ENCODE measurements at places on chromosomes 2 and 18. TPM values are rescaled to one million over a fixed set of nuclear protein-coding genes. Genes with fewer than 3 reads are reported as not detected.

GRCh38 chr2:128500138-128500800 lies 181.6 kb upstream of the HS6ST1 start:
- DNase-seq, result no peak

- no peak for DNase-seq
Measured at GRCh38 chr2:233006648-233007047, 6.4 kb downstream of the NGEF start.

- no peak for DNase-seq
Measured at GRCh38 chr2:234705108-234705507, 208.2 kb upstream of the ARL4C start.

DNA sequence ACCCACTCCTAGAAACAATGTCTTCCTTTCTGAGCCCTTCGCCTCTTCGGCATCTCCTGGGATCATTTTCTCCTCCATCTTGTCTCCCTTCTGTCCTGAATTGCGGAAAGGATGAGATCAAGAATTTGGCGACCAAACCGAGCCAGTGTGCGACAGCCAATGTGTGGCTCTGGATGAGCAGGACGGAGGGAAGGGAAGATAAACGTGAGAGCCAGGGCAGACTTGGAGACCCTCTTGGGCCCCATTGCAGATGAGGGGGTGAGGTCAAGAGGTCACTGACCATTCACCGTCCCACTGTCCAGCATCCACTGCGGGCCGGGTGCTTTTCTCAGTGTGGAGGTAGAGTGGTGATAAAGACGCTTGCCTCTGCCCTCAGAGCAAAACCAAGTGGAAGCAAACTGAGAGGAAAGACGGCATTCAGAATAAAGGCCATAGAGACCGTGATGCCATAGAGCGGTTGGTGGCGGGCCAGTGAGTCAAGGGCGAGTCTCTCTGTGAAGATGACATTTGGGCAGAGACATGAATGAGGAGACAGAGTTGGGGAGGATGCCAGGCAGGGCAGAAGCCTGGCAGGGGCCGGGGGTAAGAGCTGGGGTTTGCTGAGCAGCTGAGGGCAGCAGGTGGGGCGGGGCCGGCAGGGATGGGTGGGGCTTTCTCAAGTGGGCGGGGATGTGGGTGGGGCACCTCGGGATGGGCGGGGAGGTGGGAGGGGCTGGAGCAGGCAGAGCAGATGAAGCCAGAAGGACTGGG lies 55.6 kb downstream of the ACAA2 start:
- DNase-seq, result no peak

GRCh38 chr2:155190342-155190741 lies 491.8 kb downstream of the KCNJ3 start:
- no peak for DNase-seq

DNA sequence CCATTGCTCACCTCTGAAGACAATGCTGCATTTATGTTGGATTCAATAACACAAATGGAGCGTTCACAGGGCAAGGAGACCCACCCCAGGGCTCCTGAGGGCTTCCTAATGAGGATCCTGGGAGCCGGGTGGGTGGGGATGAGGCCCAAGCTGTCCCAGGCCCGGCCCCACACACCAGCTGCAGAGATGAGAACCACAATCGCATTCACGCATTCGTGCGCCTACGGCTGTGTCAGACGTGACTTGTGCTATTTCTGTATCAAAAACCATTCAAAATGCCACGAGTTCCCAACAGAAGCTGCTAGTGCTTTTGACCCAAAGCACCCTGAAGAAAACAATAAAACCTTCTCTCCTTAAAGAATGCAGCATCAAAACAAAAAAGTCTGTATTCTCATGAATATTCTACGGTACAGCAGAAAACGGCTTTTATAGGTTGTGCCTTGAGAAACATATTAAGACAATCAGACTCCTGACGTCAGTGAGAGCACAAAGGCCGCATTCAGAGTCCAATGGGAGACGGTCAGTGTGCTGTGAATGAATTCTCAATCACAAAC lies 205.4 kb downstream of the HDAC4 start:
- DNase-seq, result no peak

- no peak for DNase-seq
Measured at GRCh38 chr18:54260396-54261072, 8.8 kb upstream of the POLI start.

GRCh38 chr2:132936261-132936660 lies 266.3 kb upstream of the LYPD1 start:
- DNase-seq, result no peak

GRCh38 chr2:104452558-104452957 lies 401.4 kb upstream of the POU3F3 start:
- no peak for DNase-seq

- no peak for DNase-seq
Measured at GRCh38 chr2:101820519-101820918, 123.0 kb downstream of the MAP4K4 start.

- no peak for DNase-seq
Measured at GRCh38 chr18:55228191-55228590, 268.9 kb upstream of the CCDC68 start.

DNA sequence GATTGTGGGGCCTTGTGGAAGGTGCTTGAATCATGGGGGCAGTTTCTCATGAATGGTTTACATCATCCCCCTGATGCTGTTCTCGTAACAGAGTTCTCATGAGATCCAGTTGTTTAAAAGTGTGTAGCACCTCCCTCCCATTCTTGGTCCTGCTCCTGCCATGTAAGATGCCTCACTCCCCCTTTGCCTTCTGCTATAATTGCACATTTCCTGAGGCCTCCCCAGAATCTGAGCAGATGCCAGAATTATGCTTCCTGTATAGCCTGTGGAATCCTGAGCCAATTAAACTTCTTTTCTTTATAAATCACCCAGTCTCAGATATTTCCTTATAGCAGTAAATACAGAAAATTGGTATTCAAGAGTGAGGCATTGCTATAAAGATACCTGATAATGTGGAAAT lies 15.6 kb upstream of the WDR75 start:
- DNase-seq, result no peak

DNA sequence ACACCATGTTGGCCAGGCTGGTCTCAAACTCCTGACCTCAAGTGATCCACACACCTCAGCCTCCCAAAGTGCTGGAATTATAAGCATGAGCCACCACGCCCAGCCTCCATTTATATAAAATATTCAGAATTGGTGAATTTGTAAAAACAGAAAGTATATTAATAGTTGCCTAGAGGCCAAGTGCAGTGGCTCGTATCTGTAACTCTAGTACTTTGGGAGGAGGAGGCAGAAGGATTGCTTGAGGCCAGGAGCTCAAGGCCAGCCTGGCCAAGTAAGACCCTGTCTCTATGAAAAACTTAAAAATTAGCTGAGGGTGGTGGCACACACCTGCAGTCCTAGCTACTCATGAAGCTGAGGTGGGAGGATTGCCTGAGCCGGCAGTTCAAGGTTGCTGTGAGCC lies 89.6 kb downstream of the SLC25A12 start:
- no peak for DNase-seq

KLHL30 gene
- total RNA-seq, result 18.7 TPM

NEB gene
- total RNA-seq, result 35.0 TPM

MAPK4 gene
- 73.9 TPM for total RNA-seq

FAHD2A gene
- total RNA-seq, result 26.1 TPM

GBX2 gene
- not detected for total RNA-seq

GCA gene
- 13.0 TPM for total RNA-seq

ACVR1C gene
- total RNA-seq, result 2.9 TPM

RGPD4 gene
- 0.11 TPM for total RNA-seq

NEDD4L gene
- 74.0 TPM for total RNA-seq

PHOSPHO2 gene
- 4.1 TPM for total RNA-seq

All from right cardiac atrium (tissue), 5 donors.